Skin of body (tissue), 3 donors: ENCODE measurements at places on chromosomes 1 and 21.
A peak's percentile ranks its signal among the peaks of the same experiment; 100 is the strongest.

- no peak for DNase-seq
Measured at GRCh38 chr1:240503036-240503435, 108.9 kb downstream of the GREM2 start.

- no peak for DNase-seq
Measured at GRCh38 chr21:34054259-34054658, 19.1 kb upstream of the MRPS6 start.

DNA sequence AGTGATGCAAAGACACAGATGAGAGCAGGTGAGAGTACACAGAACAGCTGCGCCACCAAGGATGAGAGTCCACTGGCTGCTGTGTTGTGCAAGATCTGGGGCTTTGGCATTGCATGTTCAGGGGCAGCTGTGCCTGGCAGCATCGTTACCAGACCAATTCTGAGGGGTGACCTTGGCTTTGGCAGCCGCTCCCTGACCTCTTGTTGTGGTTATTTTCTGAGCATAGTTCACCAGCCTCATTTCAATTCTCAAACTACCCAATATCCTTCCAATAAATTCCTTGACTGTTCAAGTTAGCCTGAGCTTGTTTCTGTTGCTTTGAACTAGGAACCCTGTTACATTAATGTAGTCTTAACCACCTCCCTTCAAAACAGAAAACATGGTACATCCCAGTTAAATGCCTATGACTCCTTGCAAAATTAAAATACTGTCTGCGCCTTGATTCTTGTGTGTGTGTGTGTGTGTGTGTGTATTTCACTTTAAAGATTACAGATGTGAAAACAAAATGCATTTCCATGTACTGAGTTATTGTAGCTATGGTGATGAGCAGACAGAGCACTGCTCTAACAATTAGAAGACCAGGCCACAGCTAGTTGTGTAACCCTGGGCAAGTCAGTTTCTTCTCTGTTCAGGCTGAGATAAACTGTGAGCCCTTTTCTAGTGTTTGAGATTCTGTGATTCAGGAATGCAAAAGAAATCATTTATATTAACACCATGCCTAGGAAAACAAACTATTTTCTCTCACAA, 106.3 kb upstream of the GUCA2B start:
- no peak for DNase-seq

DNA sequence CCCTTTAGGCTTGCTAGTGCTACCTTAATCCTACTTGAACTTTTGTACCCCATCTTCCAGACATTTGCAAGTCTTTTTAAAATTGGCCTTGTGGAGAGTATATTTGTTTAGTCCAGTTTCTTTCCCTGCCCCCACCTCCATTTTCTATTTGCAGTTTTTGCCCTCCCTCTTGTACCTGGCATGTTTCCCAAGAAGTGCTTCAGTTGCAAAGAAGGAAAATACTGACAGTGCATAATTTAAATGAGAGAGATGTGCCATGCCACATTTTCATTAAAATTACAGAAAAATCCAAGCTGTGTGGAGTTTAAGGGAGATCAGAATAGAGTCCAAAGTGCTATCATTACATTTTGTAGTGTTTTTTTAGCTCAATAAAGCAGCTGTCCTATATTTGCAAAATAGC, 150.0 kb upstream of the ADGRL2 start:
- no peak for DNase-seq

DNA sequence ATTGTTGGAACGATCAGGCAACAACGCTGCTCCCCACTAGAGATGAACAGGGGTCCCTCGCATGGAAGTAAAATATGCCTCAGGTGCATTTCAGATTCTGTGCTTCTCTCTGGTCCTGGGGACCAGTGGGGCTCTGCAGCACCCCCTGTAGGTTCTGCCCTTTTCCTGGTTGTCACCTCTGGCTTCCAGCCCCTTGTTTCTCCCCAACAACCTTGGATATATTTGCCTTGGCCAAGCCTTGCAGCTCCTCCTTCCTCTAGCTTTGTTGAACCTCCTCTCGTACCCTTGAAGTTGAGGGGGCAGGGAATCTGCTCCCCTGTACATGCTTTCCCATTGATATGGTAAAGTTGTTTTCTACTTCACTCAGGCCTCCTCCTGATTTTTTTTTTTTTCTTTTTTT, 5.4 kb upstream of the RGSL1 start:
- no peak for DNase-seq

DNA sequence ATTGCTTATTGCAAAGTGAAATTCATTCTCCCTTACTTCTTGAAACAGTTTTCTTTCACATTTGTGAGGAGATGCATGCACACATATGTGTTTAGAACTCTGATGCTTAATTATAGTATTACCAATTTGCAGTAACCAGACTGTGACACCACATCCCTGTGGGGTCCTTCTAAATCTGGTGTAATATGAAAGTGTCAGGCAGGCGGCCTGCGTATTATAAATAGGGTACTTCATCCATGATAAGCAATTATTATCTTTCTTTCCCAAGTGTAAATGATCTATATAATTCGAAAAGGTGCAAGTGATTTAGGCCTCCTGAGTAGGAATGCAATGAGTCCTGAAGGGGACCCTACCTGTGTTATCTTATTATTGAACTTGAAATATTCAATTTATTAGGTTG, 876 bp downstream of the EFCAB7 start:
- no peak for DNase-seq

DNA sequence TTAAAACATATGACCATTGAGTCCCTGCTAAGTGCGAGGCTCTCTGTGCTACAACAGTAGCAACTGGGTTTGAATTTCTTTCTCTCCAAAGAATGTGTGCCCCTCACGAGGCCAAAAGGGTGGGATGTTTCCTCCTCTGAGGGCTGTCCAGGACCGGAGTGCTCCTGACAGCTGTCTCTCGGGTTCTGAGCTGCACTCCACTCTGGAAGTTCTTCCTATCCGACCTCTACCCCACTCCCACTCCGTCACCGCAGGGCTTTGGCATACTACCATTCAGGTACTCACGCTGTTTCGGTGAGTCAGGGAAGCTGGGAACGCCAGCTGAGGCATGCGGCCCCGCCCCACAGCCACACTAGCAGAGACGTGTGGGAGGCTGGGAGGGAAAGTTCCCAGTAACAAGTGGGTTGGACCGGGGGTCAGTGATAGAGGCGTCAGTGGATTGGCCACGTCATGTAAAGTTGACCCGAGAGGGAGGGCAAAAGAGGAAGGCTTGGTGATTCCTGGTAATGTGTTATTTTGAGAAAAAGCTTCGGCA, 705 bp upstream of the SLC50A1 start:
- peak; percentile 67 for DNase-seq

- no peak for DNase-seq
Measured at GRCh38 chr21:44425307-44425894, 29.9 kb upstream of the LRRC3 start.
